Activated CD4-positive, alpha-beta T cell treated with anti-CD3 and anti-CD28 coated beads for 36 hours (primary cell): ENCODE measurements at places on chromosomes 6 and 20.
A peak's percentile ranks its signal among the peaks of the same experiment; 100 is the strongest.

GRCh38 chr20:37911838-37912281 is 8.9 kb downstream of the VSTM2L start:
- DNase-seq = peak; percentile 24

DNA sequence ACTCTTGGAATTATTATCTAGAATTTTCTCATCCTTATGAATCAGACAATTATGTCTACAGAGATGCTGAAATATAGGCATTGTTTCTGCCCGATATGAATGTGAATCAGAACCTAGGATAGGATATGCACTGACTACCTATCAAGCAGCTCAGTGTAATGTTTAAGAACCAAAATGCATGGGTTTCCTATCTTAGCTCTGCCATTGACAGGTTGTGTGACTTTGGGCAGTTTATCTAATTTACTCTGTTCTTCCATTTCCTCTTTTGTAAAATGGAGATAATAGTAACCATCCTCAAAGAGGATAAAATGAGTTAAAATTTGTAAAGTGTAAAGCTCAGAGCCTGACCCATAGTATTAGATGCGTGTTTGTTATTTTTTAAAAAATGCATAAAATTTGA is 10.2 kb upstream of the AIG1 start:
- DNase-seq = no peak

DNA sequence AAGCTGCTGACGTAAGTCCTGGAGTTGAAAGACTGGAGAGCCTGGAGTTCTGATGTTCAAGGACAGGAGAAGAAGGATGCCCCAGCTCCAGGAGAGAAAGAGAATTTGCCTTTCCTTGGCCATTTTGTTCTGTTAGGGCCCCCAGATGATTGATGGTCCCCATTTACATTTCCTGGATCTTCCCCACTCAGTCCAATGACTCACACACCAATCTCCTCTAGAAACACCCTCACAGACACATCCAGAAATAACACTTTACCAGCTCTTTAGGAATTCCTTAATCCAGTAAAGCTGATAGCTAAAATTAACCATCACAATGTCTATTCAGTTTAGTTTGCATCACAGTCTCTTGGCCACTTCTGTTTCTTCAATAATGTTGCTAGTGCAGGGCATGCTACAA is 260.2 kb upstream of the IRAK1BP1 start:
- no peak for DNase-seq

- no peak for DNase-seq
Measured at GRCh38 chr20:6719369-6719721, 48.1 kb upstream of the BMP2 start.

DNA sequence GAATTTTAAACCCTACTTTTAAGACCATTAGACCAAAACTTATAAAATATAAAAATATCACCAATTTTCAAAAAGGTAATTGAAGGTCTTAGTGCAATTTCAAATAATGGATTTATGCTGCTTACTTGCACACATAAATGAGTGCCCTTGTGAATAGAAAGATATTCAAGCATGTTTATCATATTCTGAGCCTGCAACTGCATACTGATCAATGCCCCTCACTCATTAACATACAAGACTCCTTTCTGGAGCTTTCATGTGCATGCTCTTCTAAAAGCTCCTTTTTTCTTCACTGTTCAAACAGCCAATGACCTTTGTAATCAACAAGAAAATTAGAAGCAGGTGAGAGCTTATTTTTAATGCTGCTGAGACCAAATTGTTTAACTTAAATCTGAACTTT is 1139.3 kb downstream of the HACE1 start:
- no peak for DNase-seq

- no peak for DNase-seq
Measured at GRCh38 chr20:63152322-63153253, 63.3 kb downstream of the YTHDF1 start.

- no peak for DNase-seq
Measured at GRCh38 chr6:146861716-146862115, 262.9 kb downstream of the ADGB start.

GRCh38 chr6:91580635-91581034 is 993.8 kb upstream of the MAP3K7 start:
- DNase-seq = no peak

GRCh38 chr6:35248300-35248699 is 11.2 kb upstream of the ZNF76 start:
- DNase-seq = peak; percentile 16

DNA sequence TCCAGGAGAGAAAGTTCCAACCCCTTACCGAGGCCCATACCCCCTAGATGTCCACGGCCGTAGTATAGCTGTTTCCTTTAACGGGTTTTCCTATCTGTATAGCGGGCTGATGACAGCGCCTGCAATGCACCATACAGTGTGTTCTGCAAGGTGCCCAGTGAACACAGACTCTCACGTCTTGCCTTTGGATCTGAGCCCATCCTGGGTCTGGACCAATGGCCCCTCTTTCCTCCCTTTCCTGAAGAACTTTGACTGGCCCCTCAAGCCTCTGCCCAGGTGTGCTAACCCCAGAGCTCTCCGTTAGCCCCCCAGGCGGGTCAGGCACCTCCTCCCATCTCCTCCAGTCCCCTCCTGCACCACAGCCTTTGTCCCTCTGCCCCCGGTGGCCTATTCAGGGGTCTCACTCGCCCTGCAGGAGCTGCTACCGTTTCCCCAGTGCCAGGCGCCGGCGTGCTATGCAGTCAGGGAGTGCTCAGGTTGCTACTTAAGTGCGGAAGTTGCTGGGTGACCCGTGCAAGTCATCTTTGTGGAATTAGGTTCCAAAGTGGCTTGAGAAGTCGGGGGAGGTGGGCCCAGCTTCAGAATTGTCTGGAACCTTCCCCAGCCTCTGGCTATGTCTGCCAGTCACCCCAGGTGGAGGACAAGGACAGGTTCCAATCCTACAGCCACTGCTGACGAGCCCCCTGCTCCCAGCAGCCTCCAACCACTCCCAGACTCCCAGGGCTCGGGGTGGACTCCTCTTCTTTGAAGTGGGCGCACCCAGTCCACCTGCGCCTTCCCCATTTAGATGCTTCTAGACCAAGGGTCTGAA is 35.0 kb upstream of the ZBP1 start:
- DNase-seq = no peak
